ENCODE measurements at places on chromosomes 12 and 14.

- no peak for DNase-seq
Observed at GRCh38 chr12:120498870-120499515, 3.1 kb downstream of the DYNLL1 start.

GRCh38 chr14:54501480-54501879 lies 8.2 kb upstream of the CGRRF1 start:
- DNase-seq = no peak

GRCh38 chr12:39301422-39301821 lies 141.5 kb downstream of the KIF21A start:
- DNase-seq = no peak

GRCh38 chr14:71362920-71363584 lies 455.8 kb downstream of the PCNX1 start:
- no peak for DNase-seq

DNA sequence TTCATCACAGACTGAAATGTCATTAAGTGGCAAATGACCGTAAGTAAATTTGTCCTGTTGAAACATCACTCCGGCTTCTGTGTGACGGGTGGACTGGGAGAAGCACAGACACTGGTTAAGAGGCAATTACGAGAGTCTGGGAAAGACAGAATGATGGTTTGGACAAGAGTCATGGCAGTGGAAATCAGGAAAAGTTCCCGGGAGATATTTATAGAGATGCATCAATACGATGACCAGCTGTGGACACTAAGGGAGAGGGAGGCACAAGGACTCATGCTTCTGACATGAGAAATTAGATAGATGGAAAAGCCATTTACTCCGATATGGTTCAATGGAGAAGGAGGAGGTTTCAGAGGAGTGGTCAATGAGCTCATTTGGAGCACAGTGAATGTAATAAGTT lies 27.3 kb downstream of the CKAP4 start:
- DNase-seq = no peak
